ENCODE measurements at places on chromosomes 6 and 20. TPM values are rescaled to one million over a fixed set of nuclear protein-coding genes. Genes with fewer than 3 reads are reported as not detected.

GRCh38 chr6:3977875-3978711 lies 100.8 kb downstream of the FAM217A start:
- no peaks in the 10 kb centered on the region for H3K27me3 ChIP-seq
- DNase-seq = peak; percentile 74
- H3K27ac ChIP-seq = no peak overlapping the region
- no peaks in the 10 kb centered on the region for H3K36me3 ChIP-seq
- H3K4me1 ChIP-seq = peaks cover 2% of the 10 kb centered on the region
- H3K4me3 ChIP-seq = no peak overlapping the region

DNA sequence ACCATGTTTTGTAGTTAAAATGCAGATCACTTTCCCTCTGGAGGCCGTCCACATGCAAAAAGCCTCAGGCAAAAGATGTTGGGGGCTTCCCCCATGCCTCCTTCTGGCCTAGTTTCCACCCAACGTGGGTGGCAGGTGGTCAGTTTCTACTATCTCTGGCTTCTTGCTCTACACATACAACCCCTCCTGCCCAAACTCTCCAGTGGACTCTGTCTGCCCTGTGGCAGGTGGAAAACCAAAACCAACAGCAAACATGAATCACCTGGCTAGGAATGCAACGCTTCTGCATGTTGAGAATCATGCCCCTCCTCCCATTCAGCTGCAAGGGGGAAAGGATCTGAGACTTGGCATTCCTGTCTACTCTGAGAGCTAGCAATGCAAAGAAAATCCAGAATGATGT lies 94.8 kb downstream of the MBOAT1 start:
- H3K4me1 ChIP-seq = no peaks in the 10 kb centered on the region
- H3K27ac ChIP-seq = no peak overlapping the region
- H3K27me3 ChIP-seq = no peaks in the 10 kb centered on the region
- H3K36me3 ChIP-seq = no peaks in the 10 kb centered on the region
- DNase-seq = no peak

- H3K27ac ChIP-seq = no peak overlapping the region
- H3K36me3 ChIP-seq = no peaks in the 10 kb centered on the region
- DNase-seq = no peak
- no peaks in the 10 kb centered on the region for H3K4me1 ChIP-seq
- H3K27me3 ChIP-seq = no peaks in the 10 kb centered on the region
Measured at GRCh38 chr20:10200330-10200729, 18.3 kb upstream of the SNAP25 start.

DNA sequence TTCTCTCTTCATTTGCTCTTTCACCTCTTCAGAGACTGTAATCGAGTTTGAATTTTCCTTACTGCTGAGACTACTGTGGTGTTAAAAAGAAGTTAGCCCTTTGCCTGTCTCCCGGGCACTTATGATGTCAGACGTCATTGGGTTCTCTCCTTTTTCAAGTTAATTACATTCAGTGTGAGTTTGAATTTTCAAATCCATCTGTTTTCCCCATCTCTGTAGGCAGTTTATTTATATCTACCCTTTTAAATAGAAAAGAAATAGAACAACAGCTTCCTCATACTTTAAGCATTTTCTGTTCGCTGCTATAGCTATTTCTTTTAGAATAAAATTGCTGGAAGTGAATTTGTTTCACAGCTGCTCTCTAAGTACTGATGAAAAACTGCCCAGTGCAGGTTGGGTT lies 81.4 kb downstream of the MCHR2 start:
- H3K4me1 ChIP-seq = no peaks in the 10 kb centered on the region
- DNase-seq = no peak
- H3K27me3 ChIP-seq = no peaks in the 10 kb centered on the region
- H3K27ac ChIP-seq = no peak overlapping the region

DNA sequence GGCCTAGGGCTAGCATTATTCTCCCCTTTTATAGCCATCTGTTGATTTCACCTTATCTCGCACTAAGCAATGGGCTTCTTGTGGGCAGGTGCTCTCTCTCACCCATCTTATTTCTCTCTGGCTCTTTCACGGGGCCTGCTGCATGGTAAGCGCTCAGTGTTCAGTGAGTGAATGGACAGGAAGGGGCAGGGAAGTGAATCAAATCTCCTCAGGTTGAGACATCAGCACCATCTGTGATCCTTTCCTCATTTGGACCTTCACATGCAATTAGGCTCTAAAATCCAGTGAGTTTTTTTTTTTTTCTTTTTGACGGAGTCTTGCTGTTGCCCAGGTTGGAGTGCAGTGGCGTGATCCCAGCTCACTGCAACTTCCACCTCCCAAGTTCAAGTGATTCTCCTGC lies 76.5 kb upstream of the EZR start:
- DNase-seq = no peak
- H3K27me3 ChIP-seq = no peaks in the 10 kb centered on the region
- H3K4me3 ChIP-seq = no peak overlapping the region
- H3K36me3 ChIP-seq = no peaks in the 10 kb centered on the region
- H3K27ac ChIP-seq = no peak overlapping the region
- H3K4me1 ChIP-seq = peaks cover 17% of the 10 kb centered on the region

BANF2 gene
- not detected for total RNA-seq

TBC1D22B gene
- total RNA-seq = 9.1 TPM

NKX2-2 gene
- total RNA-seq = not detected

NMBR gene
- not detected for total RNA-seq

All from HCT116 (cell line).